NCI-H460 (cell line): ENCODE measurements at places on chromosomes 13 and 19.

DNA sequence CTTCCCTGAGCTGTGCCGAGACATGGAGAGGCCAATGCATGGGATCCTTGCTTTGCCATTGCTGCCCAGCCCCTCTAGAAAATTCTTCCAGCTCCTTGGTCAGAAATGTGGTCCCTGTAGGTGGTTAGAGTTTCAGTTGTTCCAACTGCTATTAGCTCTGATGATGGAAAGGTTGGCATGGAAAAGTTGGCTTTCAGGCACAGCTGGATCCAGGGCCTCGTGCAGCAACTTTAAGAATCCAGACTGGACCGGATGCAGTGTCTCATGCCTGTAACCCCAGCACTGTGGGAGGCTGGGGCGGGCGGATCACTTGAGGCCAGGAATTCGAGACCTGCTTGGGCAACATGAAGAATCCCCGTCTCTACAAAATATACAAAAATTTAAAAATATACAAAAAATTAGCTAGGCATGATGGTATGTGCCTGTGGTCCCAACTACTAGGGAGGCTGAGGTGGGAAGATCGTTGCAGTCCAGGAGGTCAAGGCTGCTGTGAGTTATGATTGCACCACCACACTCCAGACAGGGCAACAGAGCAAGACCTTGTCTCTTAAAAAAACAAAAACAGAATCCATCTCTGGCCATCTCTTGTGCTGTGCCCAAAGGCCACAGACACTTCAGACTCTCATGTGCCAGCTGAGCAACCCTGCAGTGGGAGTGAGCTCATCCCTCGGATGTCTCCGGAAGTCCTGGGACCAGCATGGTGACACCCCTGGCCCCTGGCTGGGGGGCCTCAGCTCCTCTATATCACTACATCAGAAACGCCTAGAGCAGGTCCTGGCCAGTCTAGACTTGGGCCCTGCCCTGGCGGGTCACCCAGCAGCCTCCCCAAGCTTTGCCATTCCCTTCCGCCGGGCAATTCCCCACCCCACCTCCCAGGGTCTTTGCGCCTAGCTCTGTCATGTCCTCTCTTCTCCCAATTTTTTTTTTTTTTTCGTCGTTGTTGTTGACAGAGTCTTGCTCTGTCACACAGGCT, 16.8 kb downstream of the MEX3D start:
- DNase-seq = no peak

DNA sequence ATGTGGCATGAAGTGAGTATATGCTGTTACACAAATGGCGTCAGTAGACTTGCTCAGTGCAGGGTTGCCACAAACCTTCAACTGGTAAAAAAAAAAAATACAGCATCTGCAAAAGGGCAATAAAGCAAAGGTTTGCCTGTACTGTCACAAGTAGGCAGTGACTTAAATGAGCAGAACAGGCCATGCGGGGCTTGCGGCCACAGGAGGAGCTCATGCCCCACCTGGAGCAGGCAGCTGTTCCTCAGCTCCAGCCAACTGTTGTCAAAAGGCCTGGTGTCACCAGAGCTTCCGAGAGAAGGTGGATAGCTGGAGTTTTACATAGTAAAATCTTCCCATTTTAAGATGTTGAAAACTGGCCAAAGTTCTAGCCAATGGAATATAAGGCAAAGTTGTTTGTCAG, 7.7 kb downstream of the ATP7B start:
- no peak for DNase-seq

GRCh38 chr19:1828279-1829238, 16.5 kb upstream of the ATP8B3 start:
- DNase-seq = no peak

DNA sequence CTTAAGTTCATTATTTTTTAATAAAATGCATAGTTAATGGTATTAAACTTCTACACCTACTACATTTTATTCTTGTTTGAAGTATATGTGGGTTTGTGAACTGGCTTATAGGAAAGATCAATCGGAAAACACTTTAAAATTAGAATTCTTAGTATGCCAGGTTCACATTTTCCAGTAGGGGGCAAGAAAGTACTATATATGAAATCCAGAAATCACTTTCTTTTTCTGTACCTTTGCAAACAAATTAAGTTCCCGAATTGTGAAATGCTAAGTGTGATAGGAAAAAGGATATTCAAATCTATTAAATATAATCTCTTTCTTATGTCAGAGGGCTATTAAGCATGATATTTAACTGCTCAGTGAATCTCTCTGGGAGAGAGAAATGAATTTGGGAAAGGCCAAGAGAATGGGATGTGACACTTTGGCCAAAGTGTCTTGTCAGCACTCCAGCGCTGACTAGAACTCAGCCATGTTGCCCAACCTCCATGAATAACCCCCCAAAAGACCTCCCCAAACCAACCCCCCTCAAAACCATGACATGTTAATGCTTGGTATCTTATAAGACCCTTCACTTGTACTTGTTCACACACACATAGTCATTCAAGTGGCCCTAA, 122.6 kb upstream of the SLC10A2 start:
- peak; percentile 9 for DNase-seq

DNA sequence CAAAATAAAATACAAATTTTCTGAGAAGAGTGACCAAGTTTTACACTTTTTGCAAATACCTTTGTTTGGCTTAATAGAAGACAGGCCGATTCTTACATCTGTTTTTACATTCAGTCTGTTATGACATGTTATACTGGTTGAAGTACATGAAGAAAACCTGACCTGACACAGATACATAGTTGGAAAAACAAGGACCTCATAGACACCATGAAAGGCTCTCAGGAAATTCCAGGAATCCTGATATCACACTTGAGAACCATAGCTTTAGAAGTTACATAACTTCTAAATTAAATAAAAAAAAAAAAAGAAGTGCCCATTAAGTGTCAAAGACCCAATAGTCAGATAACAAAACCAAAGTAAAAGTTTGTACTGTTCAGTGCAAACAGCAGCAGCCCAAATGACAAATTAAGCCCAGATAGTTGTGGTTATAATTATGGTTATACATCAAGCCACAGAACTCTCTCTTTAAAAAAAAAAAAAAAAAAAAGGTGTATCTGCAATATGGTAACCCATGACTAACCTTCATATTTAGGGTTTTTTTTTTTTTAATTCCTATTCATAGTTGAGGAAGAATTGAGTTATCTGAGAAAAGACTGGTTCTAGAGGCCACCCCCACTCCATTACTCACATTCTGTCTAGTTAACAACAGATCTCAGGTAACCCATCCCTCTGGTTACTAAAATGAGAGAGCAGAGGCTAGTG, 19.8 kb downstream of the RBM26 start:
- no peak for DNase-seq

- peak; percentile 22 for DNase-seq
Observed at GRCh38 chr13:41075034-41075433, 13.7 kb downstream of the WBP4 start.

DNA sequence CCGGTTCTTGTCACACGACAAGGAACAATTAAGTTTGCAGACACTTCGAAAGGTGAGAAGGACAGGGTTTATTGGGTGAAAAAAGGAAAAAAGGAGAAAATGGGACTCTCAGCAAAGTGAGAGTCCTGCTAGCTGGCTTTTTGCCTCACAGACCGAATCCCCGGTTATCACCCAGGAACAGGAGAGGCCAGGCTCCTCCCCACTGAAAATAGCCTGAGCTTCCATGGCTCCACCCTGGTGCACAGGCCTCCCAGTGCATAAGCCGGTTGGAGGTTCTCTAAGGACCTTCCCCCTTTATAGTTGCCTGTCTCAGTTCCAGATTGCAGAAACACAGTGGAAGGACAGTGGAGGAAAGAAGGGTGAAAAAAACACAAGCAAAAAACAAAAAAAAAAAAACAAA, 571.7 kb downstream of the KCTD12 start:
- DNase-seq = no peak

GRCh38 chr13:40243047-40243446, 423.4 kb downstream of the FOXO1 start:
- no peak for DNase-seq

DNA sequence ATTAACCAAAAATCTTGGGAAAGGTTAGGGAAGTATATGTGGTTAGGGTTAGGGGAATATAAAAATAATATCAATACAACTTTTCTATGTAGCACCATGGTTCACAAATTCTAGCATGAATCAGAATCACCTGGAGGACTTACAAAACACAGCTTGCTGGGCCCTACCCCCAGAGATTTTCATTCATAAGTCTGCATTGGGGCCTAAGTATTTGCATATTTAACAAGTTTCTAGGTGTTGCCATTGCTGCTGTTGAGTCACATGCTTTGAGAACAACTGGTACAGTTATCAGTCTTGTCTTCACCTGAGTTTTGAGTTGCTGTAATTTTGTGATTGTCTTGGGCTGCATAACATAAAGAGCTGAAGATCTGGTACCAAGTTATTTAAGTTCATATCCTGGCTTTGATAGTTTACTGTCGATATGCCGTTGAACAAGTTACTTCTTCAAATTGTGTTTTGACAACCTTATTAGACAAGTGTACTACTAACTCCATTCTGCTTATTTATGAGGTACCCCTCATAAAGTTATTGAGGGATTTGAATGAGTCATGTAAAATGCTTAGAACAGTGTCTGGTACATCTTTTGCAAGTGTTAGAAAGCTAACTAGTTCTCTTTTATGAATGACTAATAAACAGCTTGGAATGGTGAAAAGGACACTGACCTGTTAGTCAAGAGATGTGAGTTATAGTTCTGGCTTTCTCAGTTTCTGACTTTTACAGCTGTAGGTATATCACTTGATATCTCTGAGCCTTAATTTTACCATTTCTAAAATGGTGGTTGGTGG, 132.9 kb downstream of the PAN3 start:
- no peak for DNase-seq

GRCh38 chr13:38385153-38385891, 35.7 kb downstream of the UFM1 start:
- no peak for DNase-seq
